ENCODE measurements at places on chromosomes 1 and 21.

DNA sequence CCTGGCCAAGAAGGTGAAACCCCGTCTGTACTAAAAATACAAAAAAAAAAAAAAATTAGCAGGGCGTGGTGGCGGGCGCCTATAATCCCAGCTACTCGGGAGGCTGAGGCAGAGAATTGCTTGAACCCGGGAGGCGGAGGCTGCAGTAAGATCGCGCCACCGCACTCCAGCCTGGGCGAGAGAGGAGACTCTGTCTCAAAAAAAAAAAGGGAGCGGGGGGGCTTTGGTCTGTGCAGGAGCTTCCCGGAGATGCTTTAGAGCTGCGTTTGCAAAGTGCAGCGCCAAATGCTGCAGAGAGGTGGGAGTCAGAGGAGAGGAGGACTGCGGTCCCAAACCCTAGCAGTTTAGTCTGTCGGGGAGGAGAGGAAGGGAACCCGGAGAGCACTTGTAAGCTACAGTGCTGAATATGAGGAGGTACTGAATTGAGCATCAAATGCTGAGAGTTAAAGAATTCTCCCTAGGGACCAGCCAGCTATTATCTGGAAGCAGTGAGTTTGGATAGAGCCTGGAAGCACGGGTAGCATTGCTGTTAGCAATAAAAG, 569 bp downstream of the FALEC start:
- DNase-seq = no peak

- DNase-seq = no peak
These were observed 24.4 kb upstream of the DEPDC1 start for GRCh38 chr1:68521286-68521685.

DNA sequence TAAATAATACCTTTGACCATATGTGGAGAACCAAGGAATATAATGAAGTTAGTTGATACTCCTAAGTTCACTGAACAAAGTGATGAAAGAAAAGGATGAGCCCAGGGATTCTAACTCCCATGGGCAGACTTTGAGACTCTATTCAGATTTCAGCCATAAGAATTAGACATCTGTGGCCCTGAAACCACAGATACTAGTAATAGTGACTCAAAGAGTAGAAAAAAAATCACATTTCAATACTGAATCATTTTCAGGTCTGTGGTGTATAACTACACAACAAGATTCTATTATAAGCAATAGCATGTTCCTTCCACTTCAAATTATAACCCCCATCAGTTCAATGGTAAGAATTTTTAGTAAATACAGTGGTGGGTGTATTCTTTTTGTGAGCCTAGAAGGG, 16.4 kb upstream of the F13B start:
- DNase-seq = no peak

GRCh38 chr1:240985081-240985480, 371.9 kb downstream of the RGS7 start:
- no peak for DNase-seq

- no peak for DNase-seq
These were observed 81.1 kb downstream of the NTPCR start for GRCh38 chr1:233031521-233031920.

DNA sequence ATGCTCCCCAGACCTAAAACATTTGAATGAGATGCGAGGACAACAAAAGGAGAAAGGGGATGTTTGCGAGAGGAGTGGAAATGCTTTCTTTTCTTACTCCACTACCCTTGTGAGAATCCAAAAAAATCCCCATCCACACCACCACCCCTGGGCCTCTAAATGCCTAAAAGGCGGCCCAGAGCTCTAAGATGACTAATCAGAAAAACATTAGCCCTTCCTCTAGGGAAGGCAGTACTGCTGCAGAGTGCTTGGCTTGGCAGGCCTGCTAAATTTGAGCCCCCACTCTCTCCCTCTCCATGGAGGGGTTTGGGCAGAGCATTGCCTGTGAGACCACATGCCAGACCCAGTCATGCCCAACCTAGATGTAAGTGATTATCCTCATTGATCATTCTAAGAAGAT, 347.9 kb downstream of the USH2A start:
- no peak for DNase-seq

- no peak for DNase-seq
These were observed 4.4 kb upstream of the CD48 start for GRCh38 chr1:160716013-160716412.

- no peak for DNase-seq
These were observed 12.2 kb downstream of the OLFML2B start for GRCh38 chr1:162011337-162012012.

DNA sequence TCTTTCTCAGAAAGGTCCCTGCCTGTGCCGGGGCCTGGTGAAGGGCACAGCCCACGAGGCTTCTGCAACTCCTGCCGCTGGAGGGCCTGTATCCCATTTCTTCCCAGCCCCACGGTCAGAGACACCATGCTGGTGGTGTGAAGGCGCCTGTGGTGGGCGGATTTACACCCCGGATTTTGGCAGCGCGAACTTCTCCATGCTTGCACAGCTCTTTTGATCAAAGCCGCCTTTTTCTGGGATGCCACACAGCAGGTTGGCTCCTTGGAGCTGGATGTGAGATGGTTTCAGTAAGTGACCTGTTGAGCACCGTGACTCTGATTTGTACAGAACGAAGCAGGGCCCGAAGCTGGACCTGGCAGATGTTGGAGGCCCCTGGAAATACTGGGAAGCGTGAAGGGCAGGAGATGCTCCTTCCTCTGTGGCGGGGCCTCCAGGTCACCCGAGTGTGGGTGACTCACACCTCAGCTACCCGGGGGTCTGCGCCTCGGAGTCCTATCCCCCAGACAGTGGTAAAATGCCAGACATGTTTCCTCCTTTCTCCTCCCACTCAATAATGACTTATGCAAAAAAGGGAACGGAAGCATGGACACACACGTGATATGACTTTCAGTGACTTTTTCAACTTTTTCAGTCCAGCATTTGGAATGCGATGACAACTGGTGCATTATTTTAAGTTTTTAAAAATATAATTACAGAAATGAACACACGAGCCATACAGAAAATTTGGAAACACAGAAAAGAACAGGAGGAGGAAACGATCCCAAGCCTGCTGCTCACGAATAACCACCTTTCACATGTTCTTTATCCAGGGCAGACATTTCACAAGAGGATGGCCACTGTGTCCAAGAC, 9.0 kb downstream of the UMODL1 start:
- DNase-seq = no peak

- DNase-seq = no peak
These were observed 29.5 kb downstream of the ST3GAL3 start for GRCh38 chr1:43736819-43737218.

- no peak for DNase-seq
These were observed 62.7 kb upstream of the BRINP3 start for GRCh38 chr1:190540366-190540765.

- DNase-seq = no peak
These were observed 47.9 kb upstream of the RGL1 start for GRCh38 chr1:183757061-183757460.

- no peak for DNase-seq
These were observed 74.2 kb upstream of the B3GALT5 start for GRCh38 chr21:39538453-39539042.

DNA sequence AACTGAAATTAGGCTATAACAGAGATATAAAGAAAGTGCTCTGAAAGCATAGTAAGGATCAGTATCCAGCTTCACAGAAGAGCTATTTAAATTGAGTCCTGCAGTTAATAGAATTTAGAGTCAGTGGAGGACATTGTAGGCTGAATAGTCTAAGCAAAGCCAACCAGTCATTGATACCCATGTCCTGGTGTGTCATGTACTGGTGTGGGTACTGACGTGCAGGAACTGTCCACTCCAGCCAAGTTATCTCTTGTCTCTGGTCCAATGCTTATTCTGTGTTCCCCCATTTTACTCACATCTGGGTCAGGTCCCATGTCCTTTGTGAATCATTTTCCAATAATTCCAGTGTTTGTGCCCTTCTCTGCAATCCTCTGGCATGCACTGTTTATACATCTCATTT, 90.0 kb downstream of the MACF1 start:
- no peak for DNase-seq

- no peak for DNase-seq
These were observed 24.5 kb downstream of the SPOCD1 start for GRCh38 chr1:31791131-31791858.

DNA sequence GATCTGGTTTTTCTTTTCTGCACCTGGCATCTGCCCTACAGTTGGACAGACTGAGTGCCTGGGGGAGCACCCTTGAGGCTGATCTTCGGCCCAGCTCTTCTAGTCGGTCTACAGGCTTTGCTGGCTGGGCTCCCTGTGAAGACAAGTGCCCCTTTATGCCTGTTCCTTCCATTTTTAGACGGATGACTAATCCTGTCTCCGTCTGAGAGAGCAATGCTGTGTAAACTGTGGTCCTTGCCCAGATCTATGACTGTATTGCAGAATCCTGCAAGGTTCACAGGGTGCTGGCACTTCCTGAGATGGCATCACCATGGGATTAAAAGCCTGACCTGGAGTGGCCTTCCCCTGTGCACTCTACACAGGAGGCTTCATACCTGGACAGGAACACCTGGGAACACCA, 47.6 kb upstream of the SAMD13 start:
- no peak for DNase-seq

DNA sequence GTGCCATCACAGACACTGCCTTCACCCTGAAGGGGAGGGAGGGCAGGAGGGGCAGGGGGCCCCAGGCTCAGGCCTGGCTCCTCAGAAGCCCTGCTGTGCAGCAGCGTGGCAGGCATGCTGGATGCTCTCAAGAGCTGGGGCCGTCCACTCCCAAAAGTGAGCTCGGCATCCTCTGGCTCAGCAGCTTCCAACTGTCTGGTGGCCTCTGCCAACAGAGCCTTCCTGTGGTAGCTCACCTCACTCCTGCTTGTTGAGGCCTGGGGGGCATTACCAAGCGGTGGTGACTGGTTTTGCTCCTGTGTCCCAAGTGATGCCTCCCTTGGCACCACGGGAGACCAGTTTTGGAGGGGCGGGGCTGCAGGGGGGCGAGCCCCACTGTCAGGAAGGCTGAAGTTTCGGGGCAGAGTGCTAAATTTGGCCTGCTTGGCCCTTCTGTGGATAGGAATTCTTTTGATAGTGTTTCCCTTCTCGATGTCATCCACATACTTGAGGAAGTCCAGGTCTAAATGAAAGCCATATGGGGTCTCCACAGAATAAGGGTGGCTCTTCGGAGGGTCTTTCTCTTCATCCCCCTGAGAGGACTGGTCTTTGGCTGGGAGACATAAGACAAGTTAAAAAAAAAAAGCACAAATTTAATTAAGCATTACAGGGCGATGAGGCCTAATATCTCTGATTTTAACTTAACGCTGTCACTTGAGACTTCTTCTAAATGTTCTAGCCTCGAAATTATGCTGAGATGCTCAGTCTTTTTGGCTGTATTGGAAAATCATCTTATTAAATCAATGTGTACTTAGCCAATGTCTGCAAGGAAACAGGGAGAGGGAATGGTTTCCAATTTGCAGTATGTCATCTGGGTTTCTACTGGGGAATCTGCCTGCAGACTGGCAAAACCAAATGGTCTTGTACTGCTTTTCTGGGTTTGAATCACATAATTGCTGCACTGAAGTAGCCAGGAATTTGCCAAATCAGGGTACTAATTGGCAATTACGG, 44.4 kb downstream of the KANK4 start:
- DNase-seq = no peak

DNA sequence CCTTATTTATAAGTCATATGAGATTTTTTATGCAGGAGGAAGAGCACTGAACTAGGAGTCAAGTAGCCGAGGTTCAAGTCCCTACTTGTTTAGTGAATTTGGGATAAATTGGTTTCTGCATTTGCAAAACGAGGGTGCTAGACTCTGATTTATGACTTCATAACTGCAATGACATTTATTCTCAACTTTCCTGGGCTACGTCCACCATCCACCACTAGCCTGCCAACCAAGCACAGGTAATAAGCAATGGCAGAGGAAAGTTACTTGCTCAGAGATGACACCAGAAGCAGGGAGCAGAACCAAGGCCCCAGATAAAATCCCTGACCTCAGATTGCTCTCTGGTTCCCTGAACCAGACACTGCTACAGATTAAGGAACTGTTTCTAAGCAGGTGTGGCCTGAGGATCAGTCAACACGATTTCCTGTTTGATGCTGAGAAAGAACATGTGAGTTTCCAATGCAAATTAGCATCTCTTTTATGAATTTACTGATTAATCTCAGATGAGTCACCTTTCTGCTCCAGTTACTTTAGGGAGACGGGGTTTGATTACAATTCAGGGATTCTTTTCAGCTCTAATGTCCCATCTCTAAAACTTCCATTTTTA, 52.7 kb downstream of the PLPP3 start:
- no peak for DNase-seq

Data from stimulated activated CD8-positive, alpha-beta memory T cell treated with anti-CD3 and anti-CD28 coated beads, Interleukin-7, amount 100 ng/mL, for 24 hours (primary cell).